Muscle of leg (tissue), 16 donors: ENCODE measurements at places on chromosomes 4 and X. TPM values are rescaled to one million over a fixed set of nuclear protein-coding genes. Genes with fewer than 3 reads are reported as not detected.

DNA sequence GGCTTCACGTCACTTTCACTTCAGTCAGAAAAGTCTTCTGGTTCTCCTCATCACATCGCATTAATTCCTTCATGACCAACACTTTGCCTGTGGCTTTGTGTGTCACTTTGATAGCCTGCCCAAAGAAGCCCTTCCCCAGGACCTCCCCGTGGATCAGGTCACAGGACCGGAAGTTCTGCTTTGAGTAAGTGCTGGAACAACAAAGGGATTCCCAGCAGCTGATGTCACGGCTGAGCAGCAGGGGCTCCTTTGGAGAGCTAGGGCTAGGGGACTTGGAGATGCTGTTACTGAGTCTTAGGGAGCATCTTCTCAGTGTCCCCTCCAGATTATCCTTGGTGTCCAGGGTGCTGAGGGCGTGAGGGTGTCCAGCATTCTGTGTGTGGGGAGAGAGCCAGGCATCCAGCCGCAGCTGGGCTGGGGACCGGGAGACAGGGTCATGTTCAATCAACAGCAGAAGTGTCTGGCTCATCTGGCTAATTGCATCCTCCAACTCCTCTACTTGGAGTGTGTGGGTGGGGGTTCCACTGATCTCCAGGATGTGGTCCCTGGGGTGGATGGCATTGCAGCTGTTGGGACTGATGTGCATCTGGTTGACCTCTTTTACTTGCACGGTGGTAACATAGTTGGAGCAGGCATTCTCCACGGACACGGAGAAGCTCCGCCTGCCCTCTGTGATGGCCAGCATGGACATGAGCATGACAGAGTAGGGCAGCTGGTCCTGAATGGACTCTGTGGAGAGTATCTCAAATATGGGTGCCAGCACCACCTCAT, 39.2 kb upstream of the ARHGAP6 start:
- DNase-seq, result peak; percentile 11

GRCh38 chr4:166312166-166312565, 439.1 kb downstream of the TLL1 start:
- DNase-seq, result no peak

DNA sequence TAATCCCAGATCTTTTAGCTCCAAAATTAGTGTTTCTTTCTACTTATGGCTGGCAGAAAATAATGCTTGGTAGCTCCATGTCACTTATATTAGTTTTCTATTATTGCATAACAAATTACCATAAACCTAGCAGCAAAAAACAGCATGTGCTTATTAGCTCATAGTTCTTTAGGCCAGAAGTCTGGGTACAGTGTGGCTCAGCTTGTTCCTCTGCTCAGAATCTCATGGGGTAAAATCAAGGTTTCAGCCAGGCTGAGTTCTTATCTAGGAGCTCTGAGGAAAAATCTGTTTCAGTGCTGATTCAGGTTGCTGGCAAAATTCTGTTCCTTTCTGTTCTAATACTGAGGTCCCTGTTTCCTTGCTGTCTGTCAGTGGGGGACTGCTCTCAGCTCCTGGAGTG, 101.1 kb downstream of the CT47B1 start:
- no peak for DNase-seq

GRCh38 chr4:101160792-101161592, 186.3 kb downstream of the PPP3CA start:
- no peak for DNase-seq

- no peak for DNase-seq
These were observed 1203.5 kb downstream of the PCDH7 start for GRCh38 chr4:31923634-31924033.

DNA sequence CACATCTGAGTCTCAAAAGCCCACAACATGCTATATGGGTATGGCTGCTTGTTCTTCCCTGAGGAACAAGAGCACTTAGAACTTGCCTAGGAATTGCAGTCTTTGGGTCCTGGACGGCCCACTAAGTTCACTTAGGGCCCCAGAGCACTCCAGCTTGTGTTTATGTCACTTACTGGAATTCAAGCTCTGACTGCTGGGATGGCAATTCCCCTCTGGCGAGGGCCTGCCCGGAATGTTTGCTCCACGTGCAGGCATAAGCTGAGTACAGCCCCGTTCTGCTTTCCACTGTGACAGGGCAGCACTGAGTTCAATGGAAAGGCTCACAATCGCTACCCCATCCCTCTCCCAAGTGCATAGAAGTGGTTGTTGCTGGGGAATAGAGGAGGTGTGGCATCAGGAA, 25.9 kb upstream of the RASSF6 start:
- DNase-seq, result no peak

DNA sequence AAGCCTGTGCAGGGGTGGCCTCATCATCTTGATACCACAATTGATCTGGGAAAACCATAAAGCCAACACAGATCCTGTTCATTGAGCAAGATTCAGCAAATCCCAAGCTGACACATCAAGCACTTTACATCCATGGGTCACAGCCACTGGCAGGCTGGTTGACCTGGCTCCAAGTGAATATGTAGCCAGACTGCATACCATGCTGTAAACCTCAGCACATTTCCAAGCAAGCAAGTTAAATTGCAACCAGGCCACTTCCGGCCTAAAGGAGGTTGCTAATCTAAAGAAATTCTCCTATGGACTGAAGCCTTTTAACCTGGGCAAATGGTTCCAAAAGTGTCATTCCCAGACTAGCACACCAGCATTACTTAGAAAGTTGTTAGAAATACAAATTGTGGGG, 54.4 kb upstream of the USP26 start:
- no peak for DNase-seq

GRCh38 chr4:129550281-129550785, 454.4 kb downstream of the C4orf33 start:
- no peak for DNase-seq

DNA sequence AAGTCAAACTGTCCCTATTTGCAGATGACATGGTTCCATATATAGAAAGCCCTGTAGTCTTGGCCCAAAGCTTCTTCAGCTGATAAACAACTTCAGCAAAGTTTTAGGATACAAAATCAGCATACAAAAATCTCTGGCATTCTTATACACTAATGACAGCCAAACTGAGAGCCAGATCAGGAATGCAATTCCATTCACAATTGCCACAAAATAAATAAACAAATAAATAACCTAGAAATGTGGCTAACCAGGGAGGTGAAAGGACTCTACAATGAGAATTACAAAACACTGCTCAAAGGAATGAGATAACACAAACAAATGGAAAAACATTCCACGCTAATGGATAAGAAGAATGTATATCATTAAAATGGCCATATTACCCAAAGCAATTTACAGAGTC, 52.9 kb upstream of the CXCL8 start:
- DNase-seq, result no peak

DNA sequence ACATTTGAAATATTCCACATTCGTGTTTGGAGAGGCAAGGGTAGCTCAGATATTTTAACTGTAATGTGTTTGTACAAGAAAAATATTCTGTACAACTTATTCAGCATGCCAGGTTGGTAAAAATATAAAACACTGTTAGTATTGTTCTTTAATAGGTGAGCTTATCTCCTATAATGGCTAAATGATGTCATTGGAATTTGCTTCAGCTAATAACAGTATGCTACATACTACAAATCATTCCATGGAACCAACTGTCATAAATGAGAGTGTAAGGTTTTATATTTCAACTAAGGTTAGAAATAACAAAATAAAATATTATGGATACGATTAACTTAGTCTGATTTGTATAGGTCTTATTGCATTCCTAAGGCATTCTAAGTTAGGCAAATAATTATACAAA, 206.6 kb downstream of the ADGRL3 start:
- DNase-seq, result no peak

DNA sequence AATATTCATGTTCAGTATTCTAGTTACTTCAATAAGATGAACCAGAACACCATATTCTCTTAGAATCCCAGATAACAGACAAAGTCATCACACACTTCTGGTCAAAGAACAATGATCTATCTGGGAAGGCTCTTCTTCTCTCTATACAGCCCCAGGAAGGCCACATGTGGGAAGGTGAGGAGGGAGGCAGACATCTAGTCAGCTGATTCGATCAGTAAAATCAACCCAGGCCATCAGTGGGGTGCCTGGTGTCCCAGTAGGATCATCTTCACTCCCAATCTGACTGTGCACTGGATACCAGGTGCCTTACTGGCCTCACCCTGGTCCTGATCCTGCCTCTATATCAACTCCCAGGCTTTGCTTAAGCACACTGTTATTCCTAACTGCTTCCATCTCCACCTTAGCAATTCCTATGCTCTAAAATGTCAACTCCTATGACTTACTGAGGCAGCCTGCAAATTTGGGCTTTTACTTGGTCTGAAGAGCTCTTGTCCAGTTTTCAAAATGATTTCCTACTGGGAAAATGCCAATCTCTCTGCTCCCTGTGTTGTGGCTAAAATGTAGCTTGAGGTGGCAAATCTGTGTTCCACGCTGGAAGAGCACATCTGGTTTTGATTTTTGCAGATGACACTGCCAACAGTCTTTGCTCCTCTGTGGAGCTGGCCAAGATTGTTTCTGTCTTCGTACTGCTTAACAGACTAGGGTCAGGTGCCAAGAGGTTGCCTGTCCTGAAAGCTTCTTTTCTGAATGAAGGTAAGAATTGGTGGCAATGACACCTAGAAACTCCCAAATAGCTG, 128.7 kb downstream of the MGST2 start:
- peak; percentile 86 for DNase-seq

DNA sequence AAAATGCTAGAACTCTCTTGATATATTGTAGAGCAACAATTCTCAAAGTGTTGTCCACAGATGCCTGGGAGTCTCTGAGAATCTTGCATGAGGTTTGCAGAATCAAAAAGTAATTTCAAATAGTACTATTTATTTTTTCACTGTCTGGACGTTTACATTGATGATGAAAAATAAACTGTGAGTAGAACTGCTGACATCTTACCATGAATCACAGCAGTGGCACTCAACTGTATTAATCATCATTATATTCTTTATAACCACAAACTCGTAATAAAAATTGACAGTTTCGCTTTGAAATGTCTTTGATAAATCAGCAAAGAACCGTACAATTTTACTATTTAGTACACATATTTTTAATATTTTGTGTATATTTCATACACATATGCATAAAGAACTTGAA, 94.5 kb downstream of the NAF1 start:
- DNase-seq, result no peak

- DNase-seq, result peak; percentile 51
These were observed 41.9 kb downstream of the HPF1 start for GRCh38 chr4:169715826-169716225.

- no peak for DNase-seq
These were observed 108.1 kb upstream of the IQCM start for GRCh38 chr4:149923736-149924135.

GRCh38 chr4:15118292-15118691, 116.0 kb downstream of the CPEB2 start:
- DNase-seq, result no peak

- DNase-seq, result peak; percentile 93
These were observed 52.1 kb downstream of the PDGFRA start for GRCh38 chr4:54281054-54281766.

DNA sequence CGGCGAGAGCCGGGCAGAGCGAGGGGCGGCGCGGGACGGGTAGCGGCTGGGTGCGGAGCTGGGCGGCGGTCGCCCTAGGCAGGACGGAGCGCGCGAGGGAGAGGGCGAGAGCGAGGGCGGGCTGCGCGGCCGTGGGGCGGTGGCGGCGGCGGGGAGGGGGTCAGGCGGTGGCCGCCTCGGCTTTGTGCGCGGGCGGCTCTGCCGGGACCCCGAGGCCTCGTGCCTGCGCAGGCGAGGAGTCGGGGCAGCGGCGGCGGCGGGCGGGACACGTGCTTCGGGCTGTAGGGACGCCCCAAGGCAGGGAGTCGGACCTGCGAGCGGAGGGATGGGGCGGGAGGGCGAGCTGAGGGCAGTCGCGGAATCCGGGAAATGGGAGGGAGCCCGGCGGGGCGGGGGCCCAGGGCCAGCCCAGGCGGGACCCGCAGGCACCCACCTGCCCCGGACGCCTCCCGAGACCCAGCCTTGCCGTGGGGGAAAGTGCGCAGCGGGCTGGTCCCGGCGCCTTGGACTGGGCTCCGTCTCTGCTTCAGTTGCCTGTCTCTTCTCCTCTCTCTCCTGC, 465 bp downstream of the BMPR1B start:
- peak; percentile 74 for DNase-seq

GRCh38 chrX:42770566-42770965, 7.4 kb downstream of the PPP1R2C start:
- no peak for DNase-seq

Gene NAT8L
- 1.6 TPM for polyA plus RNA-seq

Gene SPANXN4
- polyA plus RNA-seq, result not detected

Gene FRAS1
- polyA plus RNA-seq, result 5.7 TPM

Gene TEC
- polyA plus RNA-seq, result 0.50 TPM

Gene SEC31A
- polyA plus RNA-seq, result 213 TPM

Gene TMPRSS11D
- not detected for polyA plus RNA-seq

Gene CTAG2
- polyA plus RNA-seq, result not detected

Gene APBB2
- polyA plus RNA-seq, result 32.1 TPM

Gene TKTL2
- polyA plus RNA-seq, result not detected

Gene MAPK10
- polyA plus RNA-seq, result 2.3 TPM

Gene RBM46
- polyA plus RNA-seq, result not detected

Gene PCDH10
- polyA plus RNA-seq, result 0.71 TPM

Gene STAP1
- polyA plus RNA-seq, result 0.13 TPM

Gene NDUFB11
- polyA plus RNA-seq, result 97.9 TPM

Gene FRG2
- polyA plus RNA-seq, result not detected
